Femur (tissue), 1 donor: ENCODE measurements at places on chromosomes 3 and 15.

DNA sequence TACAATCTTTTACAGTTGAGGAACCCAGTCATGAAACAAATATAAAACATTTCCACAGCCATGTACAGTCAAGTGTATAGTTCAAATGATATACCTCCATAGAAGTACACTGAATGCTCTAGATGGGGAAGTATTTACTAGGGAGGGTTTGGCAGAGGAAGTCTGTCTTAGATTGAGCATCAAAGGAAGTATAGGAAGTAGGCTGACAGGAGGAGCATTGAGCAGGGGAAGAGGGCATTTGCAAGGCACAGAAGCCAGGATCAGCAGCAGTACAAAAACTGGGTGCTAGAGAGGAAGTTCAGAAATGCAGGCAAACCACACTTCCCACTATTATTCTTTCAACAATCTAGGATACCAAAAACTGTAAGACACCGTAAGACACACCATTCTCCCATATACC, 122.6 kb downstream of the ANO10 start:
- no peak for DNase-seq

GRCh38 chr3:127277561-127277960, 10.3 kb downstream of the PRR20G start:
- no peak for DNase-seq

DNA sequence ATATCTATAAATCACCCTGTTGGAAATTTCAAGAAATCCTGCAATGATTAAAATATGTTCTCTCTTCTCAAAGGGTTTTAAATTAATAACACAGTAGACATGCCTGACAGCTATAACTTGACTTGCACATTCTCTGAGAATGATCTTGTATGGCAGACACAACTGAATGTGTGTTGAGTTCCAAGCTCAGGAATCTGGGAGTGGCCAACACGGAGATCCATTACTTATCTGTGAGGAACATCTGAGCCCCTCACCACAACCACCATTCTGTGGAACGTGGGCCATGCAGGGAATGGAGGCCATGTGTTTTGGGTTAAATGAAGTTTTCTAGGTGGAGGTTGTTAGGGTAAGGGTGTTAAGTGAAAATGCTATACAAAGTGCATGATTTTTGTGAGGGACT, 105.3 kb upstream of the CHMP2B start:
- DNase-seq = no peak

GRCh38 chr3:57062101-57062631, 1.7 kb downstream of the SPATA12 start:
- no peak for DNase-seq

- no peak for DNase-seq
These were observed 1249.8 kb downstream of the NSUN3 start for GRCh38 chr3:95312650-95313049.

GRCh38 chr15:38002883-38003477, 68.5 kb downstream of the TMCO5A start:
- DNase-seq = peak; percentile 63

GRCh38 chr3:48845170-48845569, 2.5 kb downstream of the PRKAR2A start:
- no peak for DNase-seq

DNA sequence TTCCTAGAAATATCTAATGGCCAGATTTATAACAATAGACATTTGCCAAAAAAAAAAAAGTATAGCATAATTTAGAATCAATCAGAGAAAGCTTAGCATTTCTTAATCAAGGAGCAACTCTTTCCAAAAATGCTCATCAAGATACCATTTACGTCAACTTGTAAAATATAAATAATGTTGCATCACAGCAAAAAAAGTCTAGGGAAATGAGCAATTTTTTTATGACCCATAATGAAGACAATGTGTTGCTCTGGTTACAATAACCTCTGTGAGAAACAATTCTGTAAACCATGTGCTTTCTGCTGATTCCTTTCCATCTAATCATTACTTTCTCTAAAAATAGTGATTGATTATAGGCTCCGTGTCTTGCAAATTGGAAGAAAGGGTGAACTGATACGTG, 36.3 kb downstream of the KBTBD8 start:
- no peak for DNase-seq

DNA sequence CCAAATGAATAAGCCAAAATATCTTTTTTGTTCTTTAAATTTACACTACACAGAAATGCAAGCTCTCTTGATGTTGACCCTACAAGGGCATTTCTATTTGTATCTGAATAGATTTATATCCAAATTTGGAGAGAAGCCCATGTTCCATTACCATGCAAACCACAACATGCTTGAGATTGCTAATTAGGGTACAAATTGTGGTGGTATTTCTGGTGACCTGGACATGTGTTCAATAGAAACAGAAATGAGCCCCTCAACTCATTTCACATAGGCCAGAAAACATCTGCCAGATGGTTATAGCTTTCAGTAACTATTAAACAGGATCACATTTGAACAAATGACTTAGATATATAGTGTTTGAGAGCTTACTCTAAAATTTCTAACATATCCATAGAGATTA, 23.5 kb upstream of the PLSCR5 start:
- no peak for DNase-seq

- DNase-seq = no peak
These were observed 95.2 kb upstream of the PLXNA1 start for GRCh38 chr3:126887686-126888085.

GRCh38 chr3:7813365-7813764, 688.3 kb upstream of the LMCD1 start:
- DNase-seq = no peak

DNA sequence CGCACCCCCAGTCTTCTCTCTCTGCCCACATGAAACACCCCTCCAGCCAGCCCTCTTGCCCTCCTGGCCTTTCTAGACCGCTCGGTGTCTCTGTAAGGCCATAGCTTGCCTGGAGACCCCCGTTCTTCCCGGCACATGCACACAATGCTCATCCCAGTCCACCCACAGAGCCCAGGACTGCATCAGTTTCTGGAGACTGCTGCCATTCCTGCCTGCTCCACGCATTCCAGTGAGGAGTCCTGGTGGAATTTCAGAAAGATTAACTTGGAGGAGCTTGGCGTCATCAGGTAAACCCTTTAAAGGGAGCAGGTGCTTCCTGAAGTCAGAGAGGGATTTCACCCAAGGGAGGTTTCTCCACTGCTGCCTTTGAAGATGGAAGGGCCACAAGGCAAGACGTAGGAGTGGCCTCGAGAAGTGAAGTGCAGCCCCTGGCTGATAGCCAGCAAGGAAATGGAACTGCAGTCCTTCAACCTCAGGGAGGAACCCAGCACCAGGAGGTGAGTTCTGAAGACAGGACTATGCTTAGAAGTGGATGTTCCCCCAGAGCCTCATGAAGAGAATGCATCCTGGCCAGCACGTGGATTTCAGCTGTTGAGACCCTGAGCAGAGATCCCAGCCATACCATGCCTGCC, 19.2 kb downstream of the SLC41A3 start:
- DNase-seq = no peak

- DNase-seq = no peak
These were observed 88.8 kb upstream of the P3H2 start for GRCh38 chr3:190209533-190209932.

GRCh38 chr3:177981576-177981975, 554.7 kb upstream of the KCNMB2 start:
- DNase-seq = no peak

GRCh38 chr3:98977520-98977919, 76.0 kb upstream of the DCBLD2 start:
- DNase-seq = no peak

GRCh38 chr3:187352581-187353575, 15.3 kb upstream of the RTP4 start:
- DNase-seq = no peak

- no peak for DNase-seq
These were observed 138.2 kb downstream of the TPRA1 start for GRCh38 chr3:127452321-127452821.

- no peak for DNase-seq
These were observed 12.6 kb upstream of the ATP8B4 start for GRCh38 chr15:50131617-50132016.

DNA sequence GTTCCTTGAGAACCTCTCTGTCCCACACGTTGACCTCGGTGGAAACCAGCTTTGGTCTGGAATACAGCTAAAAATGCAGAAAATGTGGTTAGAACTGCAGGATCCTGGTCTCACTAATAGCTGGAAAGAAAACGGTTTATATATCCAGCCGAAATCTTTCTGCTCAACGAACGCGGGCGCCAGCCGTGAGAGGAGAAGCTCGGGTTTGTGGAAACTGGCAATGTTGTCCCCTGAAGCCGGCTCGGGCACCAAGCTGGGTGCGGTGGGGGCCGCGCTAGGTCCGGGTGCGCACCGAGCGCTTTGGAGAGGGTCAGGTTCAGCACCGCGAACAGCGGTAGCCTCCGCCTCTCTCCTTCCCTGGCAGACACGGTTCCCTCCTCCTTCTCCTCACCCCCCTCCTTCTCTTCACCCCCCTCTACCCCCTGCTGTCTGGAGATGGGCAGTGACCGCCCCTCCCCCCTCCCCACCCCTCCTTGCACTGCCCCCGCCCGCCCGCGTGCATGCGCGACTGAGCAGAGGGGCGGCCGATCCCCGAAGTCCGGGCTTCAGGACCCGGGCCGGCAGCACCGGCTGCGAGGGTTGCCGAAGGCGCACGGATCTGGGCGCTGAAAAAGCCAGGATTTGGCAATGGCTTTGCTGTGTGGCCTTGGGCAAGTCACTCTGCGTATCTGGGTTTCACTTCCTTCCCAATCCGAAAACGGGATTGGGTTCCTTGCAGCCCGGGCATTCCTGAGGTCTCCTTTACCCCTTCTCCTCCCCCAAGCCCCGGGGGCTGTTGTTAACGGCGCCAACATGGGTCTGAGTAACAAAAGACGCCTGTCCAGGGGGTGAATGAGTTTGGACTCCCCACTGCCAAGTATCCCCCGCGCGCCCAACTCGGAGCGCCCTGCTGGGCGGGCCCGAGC, at the start of gene SKOR1:
TSS of gene SKOR1 (plus strand) at position 534 of the 905 bp plus-strand sequence. CDS start at position 628, 94 bp downstream.
- no peak for DNase-seq

- DNase-seq = no peak
These were observed 777.5 kb downstream of the OTOL1 start for GRCh38 chr3:162274070-162274469.

DNA sequence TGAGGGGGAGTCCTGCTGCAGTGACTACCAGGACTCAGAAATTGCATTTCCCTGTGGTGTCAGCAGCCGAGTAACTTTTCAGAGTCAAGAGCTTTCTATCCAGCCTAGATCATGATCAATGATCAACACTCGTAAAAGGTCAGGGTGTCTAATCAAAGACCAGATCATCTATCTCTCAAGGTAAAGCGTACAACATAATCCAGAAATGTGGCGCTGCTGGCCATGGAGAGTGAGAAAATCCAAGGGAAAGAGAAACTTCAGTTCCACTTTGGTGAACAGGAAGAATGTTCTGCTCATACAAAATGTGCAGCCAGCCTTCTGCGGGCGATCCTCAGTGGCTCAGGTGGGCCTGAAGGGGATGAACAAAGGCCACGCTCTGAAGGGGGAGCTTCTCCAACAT, 1005.8 kb upstream of the NR2F2 start:
- DNase-seq = no peak

DNA sequence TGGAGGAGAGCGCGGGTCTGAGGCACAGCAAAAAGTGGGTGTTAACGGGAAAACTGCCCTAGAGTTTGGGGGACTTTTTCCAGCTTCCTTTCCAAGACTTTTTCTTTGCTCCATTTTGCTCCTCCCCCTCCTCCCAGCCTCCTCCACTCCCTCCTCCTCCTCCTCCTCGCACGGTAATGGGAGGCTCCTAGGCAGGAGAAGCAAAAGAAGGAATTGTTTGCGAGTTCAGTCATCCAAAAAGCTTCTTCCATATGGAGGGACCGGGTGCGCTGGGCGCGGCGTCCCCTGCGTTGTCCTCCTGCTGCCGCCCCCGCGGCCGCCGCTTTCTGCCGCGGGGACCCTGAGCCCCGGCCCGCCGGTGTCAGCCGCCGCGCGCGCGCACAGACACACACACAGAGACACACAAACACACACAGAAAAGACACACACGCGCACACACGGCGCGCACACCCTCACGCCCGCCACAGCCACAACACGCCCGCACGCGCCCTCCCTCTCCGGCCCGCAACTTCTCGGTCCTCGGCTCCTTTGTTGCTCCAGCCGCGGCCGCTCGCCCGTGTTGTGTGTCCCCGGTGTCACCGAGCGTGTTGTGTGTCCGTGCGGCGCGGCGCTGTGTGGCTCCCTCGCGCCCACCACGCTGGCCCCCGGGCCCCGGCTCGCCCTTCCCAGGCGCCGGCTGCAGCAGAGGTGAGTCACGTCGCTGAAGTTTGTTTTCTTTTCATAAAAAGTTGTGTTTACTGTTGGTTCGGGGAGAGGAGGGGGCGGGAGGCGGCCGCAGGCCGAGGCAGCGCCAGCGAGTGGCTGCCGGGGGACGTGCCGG, at the start of gene BOC:
TSS of gene BOC (plus strand) at position 228 of the 820 bp plus-strand sequence. CDS start 38,246 bp downstream, outside the sequence.
- peak; percentile 87 for DNase-seq

- DNase-seq = no peak
These were observed 25.3 kb downstream of the LRIG1 start for GRCh38 chr3:66475386-66476020.

DNA sequence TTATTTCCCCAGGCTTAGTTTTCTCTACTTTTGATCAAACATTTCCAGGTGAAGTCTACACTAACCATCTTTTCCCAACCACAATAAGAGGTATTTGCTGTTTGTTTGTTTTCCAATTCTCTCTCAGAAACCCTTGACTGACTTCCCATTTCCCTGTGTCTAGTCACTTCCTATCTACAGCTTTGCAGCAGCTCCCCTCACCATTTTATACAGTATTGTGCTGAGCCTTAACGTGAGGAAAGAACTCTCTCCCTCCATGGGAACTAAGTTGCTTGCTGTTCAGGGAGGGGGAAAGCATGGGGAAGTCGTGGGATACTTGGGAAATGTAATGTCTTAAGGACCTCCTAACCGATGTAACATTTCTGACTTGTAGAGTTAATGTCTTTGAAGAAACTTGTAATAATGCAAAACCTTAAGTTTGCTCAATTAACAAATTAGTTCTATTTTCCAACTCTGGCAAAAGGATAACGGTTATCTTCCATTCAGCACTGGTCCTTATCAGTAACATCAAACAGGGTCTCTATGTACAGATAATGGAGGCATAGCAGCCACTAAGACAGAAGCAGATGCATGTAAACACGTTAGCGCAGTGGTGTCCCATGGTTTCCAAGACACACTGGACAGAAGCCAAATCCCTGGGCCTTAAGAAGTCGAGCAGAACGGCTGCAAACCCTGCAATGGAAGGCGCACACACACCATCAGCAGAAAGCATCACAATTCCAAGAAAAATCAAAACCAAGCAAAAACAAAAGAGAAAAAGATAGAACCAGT, 39.7 kb downstream of the NPTN start:
- DNase-seq = peak; percentile 52

GRCh38 chr3:140347151-140347550, 330.7 kb upstream of the TRIM42 start:
- no peak for DNase-seq

DNA sequence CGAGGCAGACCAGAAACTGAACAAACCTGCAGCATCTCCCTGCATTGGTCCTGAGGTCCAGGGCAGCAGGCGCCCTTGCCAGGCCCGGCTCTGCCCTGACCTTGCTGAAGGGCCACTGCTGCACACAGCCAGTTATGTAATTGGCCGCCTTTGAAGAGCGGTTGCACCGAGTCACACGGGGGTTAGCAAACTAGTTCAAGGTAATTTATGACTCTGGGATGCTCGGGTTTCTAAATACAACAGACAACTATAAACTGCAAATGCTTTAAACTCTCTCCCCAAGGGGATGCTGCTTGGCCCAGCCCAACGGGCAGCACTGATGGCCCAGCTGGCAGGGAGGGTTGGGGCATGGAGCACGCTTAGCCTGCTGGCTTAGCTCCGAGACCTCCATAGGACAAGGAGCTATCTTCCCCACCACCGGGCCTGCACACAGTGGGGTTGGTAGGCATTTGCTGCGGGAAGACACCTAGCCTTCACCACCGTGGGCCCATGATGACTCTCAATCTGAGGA, 60.3 kb upstream of the IQSEC1 start:
- DNase-seq = no peak
